Erythroblast (primary cell): ENCODE measurements at places on chromosomes 1 and 21.

DNA sequence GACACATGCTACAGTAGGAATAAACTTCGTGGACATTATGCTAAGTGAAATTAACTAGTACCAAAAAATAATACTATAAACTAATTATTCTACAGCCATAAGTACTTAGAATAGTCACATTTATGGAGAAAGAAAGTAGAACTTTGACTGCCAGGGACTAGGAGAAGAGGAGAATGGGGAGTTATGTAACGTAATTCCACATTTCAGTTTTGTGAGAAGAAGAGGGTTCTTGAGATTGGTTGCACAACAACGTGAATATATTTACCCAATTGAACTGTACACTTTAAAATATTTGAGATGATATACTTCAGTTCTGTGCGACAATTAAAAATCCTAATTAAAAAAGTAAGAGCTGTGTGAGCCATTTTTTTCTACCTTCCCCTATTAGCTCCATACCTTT lies 1412.9 kb downstream of the PLA2G4A start:
- no peak for DNase-seq

- DNase-seq: no peak
Measured at GRCh38 chr1:145962157-145963102, 1.9 kb downstream of the ANKRD34A start.

- no peak for DNase-seq
Measured at GRCh38 chr1:159068886-159069285, 7.7 kb downstream of the AIM2 start.

GRCh38 chr1:11355559-11356475 lies 82.8 kb downstream of the UBIAD1 start:
- no peak for DNase-seq

DNA sequence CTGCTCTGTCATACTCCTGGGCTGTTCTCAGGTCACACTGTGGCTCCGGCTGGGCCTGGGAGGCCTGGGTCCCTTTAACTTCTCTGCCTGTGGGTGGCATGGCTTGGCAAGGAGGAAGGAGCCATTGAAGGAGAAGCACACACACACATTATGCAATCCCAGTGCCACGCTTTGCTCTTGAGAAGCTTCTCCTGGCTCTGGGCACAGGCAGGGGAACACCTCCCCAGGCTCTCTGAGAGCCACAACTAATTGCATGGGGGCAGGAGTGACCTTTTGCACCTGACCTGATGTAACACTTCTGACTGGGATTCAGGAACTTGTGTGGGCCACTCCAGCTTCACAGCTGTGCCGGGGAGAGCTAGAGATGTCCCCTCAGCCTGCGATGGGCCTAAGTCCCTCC lies 23.1 kb downstream of the LGR6 start:
- no peak for DNase-seq

GRCh38 chr1:172185996-172186395 lies 234.5 kb upstream of the C1orf105 start:
- no peak for DNase-seq

DNA sequence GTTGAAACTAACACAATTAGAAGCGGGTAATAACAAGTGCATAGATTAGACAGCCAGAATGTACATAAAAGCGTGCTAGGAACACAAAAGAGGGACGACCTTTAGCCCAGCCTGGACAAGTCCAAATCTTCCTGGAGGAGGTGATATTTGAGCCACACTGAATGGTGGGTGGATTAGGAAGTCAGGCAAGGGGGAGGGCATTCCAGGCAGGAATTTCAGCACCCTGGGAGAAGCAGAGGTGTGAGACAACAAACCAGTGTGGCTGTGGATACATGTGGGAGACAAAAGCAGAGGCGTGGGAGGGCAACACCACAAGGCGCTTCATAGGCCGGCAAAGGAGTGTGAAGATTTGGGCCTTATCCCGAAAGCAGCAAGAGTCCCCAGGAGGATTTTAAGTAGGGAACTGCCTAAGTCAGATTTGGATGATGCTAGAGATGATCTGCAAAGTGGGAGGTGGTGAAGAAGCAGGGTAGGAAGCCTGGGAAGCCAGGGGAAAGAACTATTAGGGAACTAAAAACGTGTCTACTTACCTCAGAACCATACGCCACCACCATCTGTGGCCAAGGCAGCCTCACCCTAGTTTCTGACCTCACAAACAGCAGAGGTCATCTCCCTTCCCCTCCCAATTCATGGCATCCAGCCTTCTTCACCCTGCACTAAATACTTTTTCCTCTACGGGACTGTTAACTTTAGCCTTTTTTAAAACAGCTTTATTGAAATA lies 81.8 kb downstream of the GLUL start:
- no peak for DNase-seq

DNA sequence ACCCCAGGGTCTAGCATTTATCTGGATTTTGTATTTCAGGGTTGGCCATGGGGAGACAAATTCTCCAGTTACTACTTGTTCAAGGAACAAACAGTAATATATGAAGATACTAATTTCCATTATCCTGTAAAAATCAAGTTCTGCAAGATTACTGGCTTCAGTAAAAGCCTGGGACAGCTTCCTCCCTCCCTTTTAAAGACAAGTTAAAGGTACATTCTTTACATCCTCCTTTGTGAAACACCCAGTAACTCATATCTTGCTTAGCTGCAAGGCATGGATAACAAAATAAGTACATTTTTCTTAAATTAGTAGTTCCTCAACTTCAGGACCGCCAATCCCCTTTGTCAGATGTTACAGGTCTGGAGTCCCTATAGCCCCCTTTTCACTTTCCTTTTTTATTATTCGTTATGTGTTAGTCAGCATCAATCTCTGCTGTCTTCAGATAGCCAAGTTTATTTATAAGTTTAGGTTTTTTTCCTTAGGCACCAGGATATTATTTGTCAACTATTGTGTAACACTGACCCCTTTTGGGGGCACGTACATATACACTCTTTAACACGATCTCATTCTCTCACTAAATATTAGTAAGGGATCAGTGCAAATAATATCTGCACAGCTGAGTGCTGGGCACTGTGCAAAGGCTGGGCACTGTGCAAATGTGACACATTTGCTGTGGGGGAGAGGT lies 9.8 kb downstream of the ERRFI1 start:
- no peak for DNase-seq

- DNase-seq: no peak
Measured at GRCh38 chr1:172581779-172582178, 48.8 kb downstream of the SUCO start.

- no peak for DNase-seq
Measured at GRCh38 chr1:119573886-119574285, 66.9 kb downstream of the HSD3B1 start.

DNA sequence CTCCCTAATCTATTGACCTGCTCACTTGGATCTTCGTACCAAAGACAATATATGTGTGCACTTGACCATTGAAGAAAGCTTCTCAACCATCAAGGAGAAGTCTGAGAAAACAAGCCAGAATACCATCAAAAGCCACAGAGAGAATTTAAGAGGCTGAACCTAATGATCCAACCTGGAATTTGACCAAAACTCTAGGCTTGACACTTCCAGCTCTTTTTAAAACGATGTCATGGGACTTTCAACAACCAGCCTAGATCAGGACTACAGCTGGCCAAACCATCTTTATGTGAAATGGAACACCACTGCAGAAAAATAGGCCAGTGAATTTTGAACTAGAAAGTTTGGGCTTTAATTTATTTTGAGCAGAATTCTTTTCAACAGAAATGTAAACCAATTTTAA lies 444.4 kb downstream of the LTN1 start:
- DNase-seq: no peak

DNA sequence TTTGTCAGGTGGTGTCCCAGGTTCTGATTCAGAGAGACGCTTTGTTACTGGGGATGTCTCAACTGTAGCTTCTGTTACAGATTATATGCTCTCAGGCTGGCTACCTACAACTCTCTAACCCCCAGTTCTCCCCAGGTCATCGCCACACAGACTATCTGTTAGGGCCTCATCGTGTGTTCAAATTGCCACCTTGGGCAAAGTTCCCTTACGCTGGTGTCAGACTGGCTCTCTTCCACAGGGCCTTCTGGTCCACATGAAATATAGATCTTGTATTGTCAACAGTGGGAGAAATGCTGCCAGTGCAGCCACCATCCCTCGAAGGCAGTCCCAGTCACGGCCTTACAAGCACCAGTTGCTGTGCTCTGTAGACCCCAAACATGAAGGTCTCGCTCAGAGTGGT lies 15.3 kb downstream of the FMO4 start:
- DNase-seq: no peak

- no peak for DNase-seq
Measured at GRCh38 chr1:203322500-203323179, 17.3 kb downstream of the BTG2 start.
